Amygdala (tissue), 56 donors: ENCODE measurements at places on chromosomes 6 and 20.

DNA sequence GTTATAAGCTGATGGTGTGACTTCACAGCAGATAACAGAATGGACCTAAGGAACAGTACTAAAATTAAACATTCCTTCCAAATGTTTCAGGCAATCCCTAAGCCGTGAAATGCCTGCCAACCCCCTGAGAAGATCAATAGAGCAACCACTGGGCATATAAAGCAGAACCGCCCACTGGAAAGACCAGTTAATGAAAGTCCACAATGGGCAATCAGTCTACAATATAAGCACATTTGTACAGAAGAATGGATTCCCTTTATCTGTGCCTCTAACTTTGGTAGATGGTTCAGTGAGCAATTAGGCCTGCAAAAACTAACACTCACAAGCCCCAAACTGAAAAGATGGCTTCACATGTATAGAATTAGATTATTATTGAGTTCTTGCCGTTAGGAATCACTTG, 286.6 kb downstream of the UBE3D start:
- DNase-seq = no peak

DNA sequence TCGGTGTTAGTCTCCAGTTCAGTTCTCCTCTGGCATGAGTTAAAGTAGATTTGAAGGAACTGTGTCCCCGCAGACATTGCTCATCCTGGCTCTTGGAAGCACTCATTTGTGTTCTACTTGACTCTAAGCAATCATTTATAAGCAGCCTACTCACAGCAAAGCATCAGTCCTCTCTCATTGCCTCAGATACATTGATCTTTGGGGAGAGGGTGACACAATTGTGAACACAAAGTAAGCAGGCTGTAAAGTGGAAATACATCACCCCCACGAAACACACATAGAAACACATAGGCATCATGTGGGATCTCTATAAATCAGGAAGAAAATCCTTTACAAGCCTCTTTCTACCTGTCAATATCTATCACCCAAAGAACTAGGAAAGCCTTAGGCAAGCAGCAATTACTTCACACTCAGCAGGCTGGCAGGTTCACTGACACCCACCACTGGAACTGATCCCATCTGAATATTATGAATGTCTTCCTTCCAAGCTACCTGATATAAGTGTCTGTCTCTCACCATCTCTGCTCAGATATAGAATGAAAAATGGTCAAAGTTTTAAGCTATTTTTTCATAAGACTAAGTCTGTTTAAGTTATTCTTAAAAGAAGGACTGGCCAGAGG, 675.8 kb downstream of the HACE1 start:
- no peak for DNase-seq

GRCh38 chr6:18219591-18219990, 44.7 kb downstream of the DEK start:
- no peak for DNase-seq

GRCh38 chr6:3427687-3428085, 29.2 kb downstream of the SLC22A23 start:
- peak; percentile 15 for DNase-seq

DNA sequence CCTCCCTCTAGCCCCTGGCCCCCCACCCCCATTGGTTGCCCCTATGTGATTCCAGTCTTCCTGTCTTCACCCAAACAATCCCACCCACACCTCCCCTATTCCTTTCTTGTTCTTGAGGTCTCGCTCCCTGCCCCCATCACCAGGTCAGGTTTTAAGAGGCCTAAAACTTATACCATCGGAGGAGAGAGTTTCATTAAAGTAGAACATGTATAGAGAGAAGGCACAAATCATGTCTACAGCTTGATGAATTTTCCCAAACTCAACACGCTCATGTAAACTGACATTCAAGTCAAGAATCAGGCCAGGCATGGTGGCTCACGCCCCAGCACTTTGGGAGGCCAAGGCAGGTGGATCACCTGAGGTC, 44.5 kb downstream of the TGM2 start:
- no peak for DNase-seq

GRCh38 chr20:17061715-17062114, 165.1 kb upstream of the PCSK2 start:
- DNase-seq = no peak

GRCh38 chr6:142756215-142756630, 188.8 kb downstream of the HIVEP2 start:
- DNase-seq = no peak

DNA sequence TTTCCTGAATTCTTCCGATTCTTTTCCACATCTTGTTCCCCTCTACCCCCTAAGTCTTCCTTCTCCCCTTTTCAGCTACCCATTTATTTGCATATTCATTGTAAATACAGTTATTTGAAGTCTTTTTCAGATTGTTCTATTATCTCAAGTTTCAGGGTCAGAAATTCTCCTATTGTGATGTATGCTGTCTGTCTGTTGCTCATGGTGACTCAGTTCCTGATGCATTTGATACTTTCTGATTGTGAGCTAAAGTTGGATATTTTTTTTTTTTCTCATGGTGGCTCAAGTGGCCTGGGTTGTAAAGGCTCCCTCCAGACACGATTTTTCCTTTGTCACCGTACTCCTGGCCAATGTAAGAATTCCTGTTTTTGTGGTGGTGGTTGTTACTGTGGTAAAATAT, 4.9 kb upstream of the PI16 start:
- no peak for DNase-seq

DNA sequence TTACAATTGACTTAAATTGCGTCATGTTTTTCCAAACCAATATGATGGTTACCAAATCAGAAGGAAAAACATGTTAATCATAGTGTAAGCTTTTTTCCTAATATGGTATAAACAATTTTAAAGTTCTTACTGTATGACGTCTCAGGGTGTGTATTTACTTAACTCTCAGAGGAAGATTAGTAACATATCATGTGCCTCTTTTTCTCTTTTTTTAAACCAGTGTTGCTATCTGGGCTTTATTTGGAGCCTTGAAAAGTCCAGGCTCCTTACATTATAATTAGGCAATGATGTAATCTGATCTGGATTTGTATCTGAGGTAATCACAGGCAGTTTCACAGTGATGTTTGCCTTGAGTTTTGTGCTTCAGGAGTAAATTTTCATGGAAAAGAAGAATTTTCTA, 20.4 kb upstream of the RAB23 start:
- DNase-seq = no peak
